NCI-H2171 treated with DMSO at 0.1 percent for 48 hours (cell line): ENCODE measurements at places on chromosomes 12 and 14.
A peak's percentile ranks its signal among the peaks of the same experiment; 100 is the strongest.

DNA sequence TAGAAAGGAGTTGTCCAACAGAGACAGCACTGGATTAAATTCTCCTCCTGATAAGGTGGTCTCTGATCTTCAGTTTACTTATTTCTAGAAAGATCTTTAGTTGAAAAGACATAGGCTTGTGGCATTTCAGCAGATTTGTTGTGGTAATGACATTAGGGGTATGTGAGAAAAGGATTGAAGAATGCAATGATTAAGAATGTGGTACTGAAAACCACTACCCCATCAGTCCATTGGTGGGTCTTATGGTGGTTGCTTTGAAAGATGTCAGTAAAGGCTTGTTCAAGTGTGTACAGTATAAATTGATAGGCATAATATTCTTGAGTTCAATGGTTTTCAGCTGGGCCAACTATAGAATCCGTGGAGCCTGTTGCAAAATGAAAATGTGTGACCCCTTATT is 10.8 kb downstream of the PPFIBP1 start:
- DNase-seq: no peak

DNA sequence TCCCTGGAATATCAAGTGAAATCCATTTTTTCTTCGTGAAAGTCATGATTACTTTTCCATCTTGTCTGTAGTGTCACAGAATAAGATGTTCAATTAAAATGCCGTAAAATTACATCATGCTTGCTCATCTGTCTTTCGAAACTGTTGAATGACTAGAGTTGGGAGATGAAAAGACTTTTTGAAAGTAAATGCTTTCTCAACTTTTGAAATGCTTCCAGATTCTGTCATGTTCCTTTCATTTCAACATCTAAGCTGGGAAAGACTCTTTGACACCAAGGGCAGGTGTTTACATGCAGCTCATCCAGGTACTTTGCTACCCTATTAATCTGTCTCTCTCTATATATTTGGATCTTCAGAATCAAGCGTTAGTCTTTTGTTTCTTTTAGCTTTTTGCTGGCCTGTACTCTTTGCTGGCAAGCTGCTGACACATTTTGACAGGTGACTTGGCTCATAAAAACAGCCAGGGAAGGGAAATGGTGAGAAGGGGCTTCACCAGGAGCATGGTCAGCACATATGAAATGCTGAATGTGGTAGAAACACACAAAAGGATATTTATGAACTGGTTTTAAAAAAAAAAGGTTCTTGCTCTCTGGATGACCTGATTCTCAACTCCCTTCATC is 77.0 kb upstream of the METAP2 start:
- DNase-seq: no peak

- no peak for DNase-seq
These were observed 88.4 kb downstream of the BORCS5 start for GRCh38 chr12:12445165-12445881.

DNA sequence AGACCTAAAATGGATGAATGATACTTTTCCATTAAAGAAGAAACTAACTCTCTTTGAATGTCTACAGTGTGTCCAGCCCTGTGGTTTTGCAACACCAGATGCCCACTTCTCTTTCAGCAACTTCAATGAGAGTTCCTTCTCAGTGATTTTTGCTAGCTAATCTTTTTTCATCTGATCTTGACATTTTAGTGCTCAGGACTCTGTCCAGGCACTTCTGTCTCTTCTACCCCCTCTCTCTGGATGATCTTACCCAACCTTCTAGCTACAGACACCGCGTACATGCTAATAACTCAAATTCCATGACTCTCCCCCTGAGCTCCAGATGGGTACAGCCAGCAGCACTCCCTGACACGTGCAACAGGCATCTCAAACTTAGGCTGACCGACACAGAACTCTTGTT is 161.1 kb upstream of the FOXN3 start:
- DNase-seq: no peak

DNA sequence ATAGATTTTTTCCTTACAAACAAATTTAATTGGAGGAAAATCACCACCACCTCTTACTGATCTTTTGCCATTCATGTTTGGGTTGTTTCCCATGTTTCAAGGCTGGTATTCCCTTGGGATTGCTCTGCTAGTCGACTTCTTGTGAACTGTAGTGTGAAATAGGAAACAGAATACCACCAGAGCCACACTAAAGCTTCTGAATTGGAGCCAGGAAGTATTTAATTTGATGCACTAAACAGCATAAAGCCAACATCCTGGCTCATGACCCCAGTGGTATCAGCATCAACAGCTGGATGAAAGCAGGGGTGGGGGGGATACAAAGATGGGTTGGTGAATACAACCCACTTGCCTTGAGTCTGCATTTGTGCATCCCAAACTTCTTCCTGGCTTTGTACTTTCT is 127.5 kb downstream of the TBC1D30 start:
- DNase-seq: peak; percentile 88

DNA sequence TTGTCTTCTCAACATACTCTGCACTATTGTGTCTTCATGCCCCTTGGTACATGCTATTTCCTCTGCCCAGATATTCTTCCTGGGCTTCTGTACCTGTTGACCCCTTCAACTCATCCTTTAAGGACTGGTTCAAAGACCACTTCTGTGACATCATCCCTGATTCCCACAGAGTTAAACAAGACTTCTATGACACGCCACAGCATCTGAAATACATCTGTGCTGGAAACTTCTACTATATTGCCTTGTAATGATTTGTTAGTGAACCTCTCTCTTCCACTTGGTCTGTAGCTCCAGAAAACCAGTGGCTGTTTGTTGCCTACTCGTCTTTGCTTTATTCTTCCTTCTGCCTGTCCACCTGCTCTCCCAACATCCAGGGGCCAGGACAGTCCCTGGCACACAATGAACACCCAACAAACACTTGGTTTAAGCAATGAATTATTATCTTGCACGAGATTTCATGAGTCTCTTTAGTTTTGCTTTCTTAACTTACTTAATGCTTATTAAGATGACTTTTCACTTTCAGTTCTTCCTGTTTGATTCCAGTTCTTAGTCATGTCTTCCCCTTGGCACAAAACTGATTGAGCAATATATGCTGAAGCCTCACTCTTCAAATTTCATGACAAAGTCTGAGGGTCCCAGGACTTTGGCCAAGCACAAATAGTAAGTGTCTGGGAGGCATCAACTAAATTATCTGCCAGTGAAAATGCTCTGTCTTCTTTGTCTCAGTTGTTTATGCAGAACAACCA is 485.9 kb downstream of the APAF1 start:
- no peak for DNase-seq

GRCh38 chr14:100019156-100019744 is 46.0 kb upstream of the EVL start:
- DNase-seq: peak; percentile 63

GRCh38 chr14:89798212-89798773 is 156.2 kb downstream of the EFCAB11 start:
- DNase-seq: no peak

- peak; percentile 84 for DNase-seq
These were observed 31.1 kb downstream of the ALDH1L2 start for GRCh38 chr12:105053116-105053572.

- DNase-seq: no peak
These were observed 131.4 kb downstream of the RPAP3 start for GRCh38 chr12:47574252-47575021.

GRCh38 chr12:30774599-30774998 is 19.8 kb upstream of the CAPRIN2 start:
- no peak for DNase-seq
